ENCODE measurements at places on chromosomes 5 and 9. TPM values are rescaled to one million over a fixed set of nuclear protein-coding genes. Genes with fewer than 3 reads are reported as not detected.

WHRN gene
- total RNA-seq: 2.0 TPM

ATOX1 gene
- 144 TPM for total RNA-seq

SURF4 gene
- total RNA-seq: 391 TPM

ANKRD34B gene
- total RNA-seq: not detected

DBH gene
- total RNA-seq: 0.02 TPM

FCN2 gene
- total RNA-seq: not detected

LCN1 gene
- total RNA-seq: 0.47 TPM
